ENCODE measurements at places on chromosomes 4 and X.

DNA sequence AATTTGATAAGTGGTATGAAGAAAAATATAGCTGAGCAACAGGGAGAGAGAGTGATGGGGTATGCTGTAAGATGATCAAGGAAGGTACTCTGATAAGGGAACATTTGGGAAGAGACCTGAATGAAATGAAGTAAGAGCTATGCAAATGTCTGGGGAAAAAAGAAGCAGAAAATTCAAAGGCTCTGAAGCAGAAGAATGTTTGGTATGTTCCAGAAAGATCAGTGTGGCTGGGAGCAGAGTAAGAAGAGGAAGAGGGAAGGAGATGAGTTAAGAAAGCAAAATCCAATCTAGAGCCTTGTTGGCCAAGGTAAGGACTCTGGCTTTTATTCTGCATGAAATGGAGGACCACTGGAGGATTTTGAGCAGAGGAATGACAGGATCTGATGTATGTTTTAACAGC lies 90.0 kb downstream of the AWAT2 start:
- no peak for DNase-seq

- no peak for DNase-seq
Observed at GRCh38 chrX:131675596-131676194, 131.8 kb downstream of the OR13H1 start.

DNA sequence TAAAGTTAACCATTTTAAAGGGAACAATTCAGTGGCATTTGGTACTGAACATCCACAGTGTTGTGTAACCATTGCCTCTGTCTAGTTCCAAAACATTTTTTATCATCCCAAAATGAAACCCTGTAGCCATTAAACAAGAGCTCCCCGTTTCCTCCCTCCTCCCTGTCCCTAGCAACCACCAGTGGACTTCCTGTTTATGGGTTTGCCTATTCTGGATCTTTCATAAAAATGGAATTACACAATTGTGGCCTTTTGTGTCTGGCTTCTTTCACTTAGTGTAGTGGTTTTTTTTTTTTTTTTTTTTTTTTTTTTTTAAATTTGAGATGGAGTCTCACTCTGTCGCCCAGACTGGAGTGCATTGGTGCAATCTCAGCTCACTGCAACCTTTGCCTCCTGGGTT lies 11.6 kb downstream of the RBMX2 start:
- no peak for DNase-seq

DNA sequence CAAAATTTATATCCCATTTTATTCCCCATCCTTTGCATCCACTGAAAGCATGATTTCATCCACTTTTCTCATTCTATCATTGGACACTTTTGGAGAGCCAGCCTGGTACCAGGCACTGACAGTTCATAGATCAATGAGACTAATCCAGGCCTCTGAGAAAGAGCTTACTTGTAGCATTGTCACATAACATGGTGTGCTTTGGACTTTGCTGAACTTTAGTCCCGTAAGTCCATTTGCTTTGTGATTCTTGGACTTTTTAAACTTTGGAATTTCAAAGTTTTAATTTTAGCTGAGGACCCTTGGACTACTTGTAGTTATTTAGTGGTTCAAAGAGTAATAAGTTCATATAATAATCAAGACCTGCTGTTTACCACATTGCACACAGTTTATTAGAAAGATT lies 11.5 kb downstream of the LIAS start:
- no peak for DNase-seq

GRCh38 chr4:67087897-67088296 lies 457.4 kb downstream of the CENPC start:
- DNase-seq, result no peak

- no peak for DNase-seq
Observed at GRCh38 chrX:19954335-19955096, 36.3 kb downstream of the BCLAF3 start.
